ENCODE measurements at places on chromosomes 12 and 14. TPM values are rescaled to one million over a fixed set of nuclear protein-coding genes. Genes with fewer than 3 reads are reported as not detected.

Gene RNASE2
- 14.3 TPM for total RNA-seq

Gene EFS
- 19.9 TPM for total RNA-seq

Gene CPNE6
- 1.8 TPM for total RNA-seq

Gene COCH
- 0.99 TPM for total RNA-seq

Measured in sigmoid colon (tissue), 7 donors.